ENCODE measurements at places on chromosomes 16 and 17. TPM values are rescaled to one million over a fixed set of nuclear protein-coding genes. Genes with fewer than 3 reads are reported as not detected.

DNA sequence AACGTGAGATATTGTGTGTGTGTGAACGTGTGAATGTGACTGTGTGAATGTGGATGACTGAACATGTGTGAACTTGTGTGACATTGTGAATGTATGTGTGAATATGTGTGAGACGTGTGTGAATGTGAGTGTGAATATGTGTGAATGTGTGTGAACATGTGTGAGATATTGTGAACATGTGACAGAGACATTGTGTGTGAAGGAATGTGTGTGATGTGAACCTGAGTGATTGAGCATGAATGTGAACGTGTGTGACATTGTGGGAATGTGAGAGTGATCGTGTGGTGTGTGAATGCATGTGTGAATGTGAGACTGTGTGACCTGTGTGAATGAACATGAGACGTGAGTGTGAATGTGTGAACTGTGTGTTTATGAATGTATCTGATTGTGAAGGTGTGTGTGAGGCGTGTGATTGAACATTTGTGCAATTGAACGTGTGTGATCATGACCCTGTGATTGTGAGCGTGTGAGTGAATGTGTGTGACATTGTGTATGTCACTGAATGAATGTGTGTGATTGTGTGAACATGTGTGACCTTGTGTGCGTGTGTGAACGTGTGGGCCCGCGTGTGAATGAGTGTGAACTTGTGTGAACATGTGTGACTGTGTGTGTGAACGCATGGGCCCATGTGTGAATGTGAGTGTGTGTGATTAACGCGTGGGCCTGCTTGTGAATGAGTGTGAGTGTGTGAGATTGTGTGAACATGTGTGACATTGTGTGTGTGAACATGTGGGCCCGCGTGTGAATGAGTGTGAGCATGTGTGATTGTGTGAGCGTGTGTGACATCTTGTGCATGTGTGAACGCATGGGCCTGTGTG is 23.2 kb upstream of the GSE1 start:
- DNase-seq: no peak

DNA sequence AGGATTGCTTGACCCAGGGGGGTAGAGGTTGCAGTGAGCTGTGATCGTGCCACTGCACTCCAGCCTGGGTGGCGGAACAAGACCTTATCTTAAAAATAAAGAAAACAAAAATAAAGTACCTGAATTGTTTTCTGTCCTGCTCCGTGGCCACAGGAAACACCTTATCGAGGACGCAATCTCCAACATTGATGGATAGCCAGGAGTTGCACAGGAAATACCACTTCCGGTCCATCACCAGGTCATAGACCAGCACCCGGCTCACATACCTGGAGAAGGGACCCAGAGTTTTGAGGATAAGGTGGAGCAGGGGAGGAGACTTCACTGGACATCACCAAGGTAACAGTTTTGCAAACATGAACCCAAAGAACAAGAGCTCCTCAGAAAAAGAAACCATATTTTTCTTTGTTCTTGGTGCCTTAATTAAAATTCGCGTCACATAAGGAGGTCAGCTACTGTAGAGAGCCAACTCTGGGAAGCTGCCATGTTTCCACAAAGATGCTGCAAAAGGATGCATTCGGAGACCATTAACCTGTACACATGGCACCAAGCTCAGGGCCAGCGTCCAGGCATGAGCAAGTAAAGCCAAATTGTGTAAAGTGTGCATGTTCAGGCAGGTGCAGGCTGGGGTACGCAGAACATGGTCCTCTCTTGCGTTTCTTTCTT is 55.6 kb upstream of the GCSH start:
- no peak for DNase-seq

The SLC5A10 gene
- 0.19 TPM for total RNA-seq

The TADA2A gene
- total RNA-seq: 27.3 TPM

GRCh38 chr16:59886021-59886420 is 1151.9 kb upstream of the GOT2 start:
- DNase-seq: no peak

- no peak for DNase-seq
Measured at GRCh38 chr17:62931101-62931500, 34.9 kb upstream of the TANC2 start.

- no peak for DNase-seq
Measured at GRCh38 chr16:12798846-12799245, 4.8 kb downstream of the CPPED1 start.

GRCh38 chr17:65297916-65298315 is 160.7 kb downstream of the RGS9 start:
- DNase-seq: no peak

All from Caco-2 (cell line).